ENCODE measurements at places on chromosomes 16 and 17. TPM values are rescaled to one million over a fixed set of nuclear protein-coding genes. Genes with fewer than 3 reads are reported as not detected.

Gene IGSF6
- total RNA-seq, result not detected

Gene SULT1A4
- total RNA-seq, result 6.9 TPM

Gene GINS2
- total RNA-seq, result 25.2 TPM

Gene ASPHD1
- total RNA-seq, result 64.1 TPM

Gene STAT5B
- 45.8 TPM for total RNA-seq

Gene CRHR1
- not detected for total RNA-seq

Gene NPIPA5
- total RNA-seq, result 18.3 TPM

Gene CMTM4
- total RNA-seq, result 110 TPM

Gene SLC47A1
- not detected for total RNA-seq

Gene RASD1
- not detected for total RNA-seq

Gene PRSS8
- total RNA-seq, result 138 TPM

Gene TMED6
- 1.7 TPM for total RNA-seq

Gene WFDC1
- total RNA-seq, result 0.47 TPM
